HT1080 (cell line): ENCODE measurements at places on chromosomes 6 and 20.
A peak's percentile ranks its signal among the peaks of the same experiment; 100 is the strongest.

DNA sequence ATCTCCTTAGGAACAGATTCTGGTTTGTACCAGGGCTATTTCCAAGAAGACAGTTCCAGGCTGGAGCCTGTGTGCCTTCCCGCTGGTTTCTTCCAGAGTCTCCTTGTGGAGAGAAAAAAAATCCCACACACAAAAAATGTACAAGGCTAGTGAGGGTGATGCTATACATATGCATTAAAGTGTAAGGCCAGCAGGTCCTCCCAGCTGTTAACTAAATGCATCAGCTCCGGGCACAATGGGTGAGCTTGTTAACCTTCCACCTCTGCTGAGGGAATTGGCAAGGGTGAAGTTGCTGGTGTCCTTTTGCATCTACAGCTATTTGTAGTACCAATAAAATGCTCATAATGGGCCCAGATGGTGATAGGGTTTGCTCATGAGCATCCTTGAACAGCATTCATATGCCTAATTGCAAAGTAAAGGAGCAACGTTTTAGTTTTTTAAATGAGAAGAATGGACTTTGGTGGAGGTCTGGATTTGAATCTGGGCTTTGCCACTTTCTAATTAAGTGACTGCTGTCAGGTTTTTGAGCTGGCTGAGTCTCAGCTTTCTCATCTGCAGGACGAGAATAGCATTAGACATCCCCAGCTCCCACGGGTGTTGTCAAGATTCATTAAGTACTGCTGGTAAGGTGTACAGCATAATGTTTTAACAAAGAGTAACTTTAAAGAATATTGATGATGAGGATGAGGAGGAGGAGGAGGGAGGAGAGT is 361.8 kb downstream of the QKI start:
- DNase-seq: no peak

DNA sequence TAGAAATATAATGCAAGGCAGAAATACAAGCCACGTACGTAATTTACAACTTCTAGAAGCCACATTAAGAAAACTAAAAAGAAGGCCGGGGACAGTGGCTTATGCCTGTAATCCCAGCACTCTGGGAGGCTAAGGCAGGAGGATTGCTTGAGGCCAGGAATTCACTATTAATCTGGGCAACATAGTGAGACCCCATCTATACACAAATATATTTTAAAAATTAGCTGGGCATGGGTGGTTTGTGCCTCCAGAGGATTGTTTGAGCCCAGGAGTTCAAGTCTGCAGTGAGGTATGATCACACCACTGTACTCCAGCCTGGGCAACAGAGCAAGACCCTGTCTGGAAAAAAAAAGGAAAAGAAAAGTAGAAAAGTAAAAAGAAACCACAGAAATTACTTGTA is 12.3 kb downstream of the MPC1 start:
- DNase-seq: no peak

- DNase-seq: no peak
These were observed 82.8 kb downstream of the HMGCLL1 start for GRCh38 chr6:55496201-55496600.

DNA sequence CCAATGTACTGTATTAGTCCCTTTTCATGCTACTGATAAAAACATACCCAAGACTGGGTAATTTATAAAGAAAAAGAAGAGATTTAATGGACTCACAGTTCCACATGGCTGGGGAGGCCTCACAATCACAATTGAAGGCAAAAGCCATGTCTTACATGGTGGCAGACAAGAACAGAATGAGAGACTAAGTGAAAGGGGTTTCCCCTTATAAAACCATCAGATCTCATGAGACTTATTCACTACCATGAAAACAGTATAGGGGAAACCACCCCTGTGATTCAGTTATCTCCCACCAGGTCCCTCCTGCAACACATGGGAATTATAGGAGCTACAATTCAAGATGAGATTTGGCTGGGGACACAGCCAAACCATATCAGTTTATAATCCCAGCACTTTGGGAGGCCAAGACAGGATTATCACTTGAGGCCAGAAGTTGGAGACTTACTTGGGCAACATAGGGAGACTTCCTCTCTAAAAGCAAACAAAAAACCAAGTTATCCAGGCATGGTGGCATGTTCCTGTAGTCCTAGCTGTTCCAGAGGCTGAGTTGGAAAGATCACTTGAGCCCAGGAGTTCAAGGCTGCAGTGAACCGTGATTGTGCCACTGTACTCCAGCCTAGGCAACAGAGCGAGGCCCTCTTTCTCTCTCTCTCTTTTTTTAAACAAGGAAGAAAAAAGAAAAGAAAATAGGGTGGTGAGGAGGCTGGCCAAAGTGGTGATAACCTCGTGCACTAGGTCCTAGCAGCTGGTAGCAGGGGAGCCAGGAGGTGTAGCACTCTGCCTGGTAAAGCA is 22.9 kb upstream of the DDR1 start:
- no peak for DNase-seq

GRCh38 chr6:91678679-91679446 is 1092.0 kb upstream of the MAP3K7 start:
- no peak for DNase-seq

DNA sequence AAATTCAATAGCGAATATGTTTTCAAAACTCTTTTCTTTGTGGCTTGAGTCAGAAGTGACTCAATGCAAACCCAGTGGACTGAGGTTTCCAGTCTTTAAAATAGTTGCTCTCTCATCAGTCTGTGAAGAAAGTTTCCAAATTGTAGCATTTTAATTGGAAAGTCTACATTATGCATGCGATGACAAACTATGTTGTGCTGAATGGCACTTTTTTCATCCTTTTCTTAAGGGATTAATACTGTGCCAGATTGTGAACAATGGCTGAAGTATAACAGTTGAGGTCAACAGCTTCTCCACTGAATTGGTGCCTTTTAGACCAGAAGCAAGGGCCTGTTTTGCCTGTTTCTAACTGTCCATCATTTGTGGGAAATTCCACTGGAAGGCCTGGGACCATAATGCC is 377.1 kb downstream of the BTBD9 start:
- DNase-seq: peak; percentile 71

DNA sequence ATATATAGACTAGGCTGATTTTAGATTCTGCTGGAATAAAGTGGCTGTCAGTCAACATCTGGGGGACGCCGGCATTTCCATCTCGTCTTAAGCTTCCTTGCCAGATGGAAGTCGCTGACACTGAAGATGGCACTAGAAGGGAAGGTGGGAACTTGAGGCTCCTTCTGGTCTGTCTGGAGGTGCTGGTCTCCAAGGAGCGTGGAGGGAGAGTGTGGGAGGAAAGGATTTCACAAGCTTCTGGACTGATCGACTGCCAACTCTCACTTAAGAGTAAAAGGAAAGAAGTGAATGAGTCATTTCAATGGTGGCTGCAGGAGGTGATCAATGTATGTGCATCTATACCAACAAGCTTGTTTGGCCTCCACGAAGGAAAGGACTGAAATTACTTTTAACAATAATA is 40.4 kb downstream of the DUSP22 start:
- peak; percentile 55 for DNase-seq

GRCh38 chr6:122114717-122115116 is 284.7 kb upstream of the HSF2 start:
- no peak for DNase-seq

GRCh38 chr20:63086421-63087235 is 79.9 kb upstream of the BHLHE23 start:
- no peak for DNase-seq

GRCh38 chr6:155228546-155229166 is 35.2 kb upstream of the CLDN20 start:
- no peak for DNase-seq

- no peak for DNase-seq
These were observed 17.7 kb downstream of the SLC12A5 start for GRCh38 chr20:46046588-46047310.

GRCh38 chr6:138897031-138897430 is 91.0 kb downstream of the REPS1 start:
- no peak for DNase-seq

DNA sequence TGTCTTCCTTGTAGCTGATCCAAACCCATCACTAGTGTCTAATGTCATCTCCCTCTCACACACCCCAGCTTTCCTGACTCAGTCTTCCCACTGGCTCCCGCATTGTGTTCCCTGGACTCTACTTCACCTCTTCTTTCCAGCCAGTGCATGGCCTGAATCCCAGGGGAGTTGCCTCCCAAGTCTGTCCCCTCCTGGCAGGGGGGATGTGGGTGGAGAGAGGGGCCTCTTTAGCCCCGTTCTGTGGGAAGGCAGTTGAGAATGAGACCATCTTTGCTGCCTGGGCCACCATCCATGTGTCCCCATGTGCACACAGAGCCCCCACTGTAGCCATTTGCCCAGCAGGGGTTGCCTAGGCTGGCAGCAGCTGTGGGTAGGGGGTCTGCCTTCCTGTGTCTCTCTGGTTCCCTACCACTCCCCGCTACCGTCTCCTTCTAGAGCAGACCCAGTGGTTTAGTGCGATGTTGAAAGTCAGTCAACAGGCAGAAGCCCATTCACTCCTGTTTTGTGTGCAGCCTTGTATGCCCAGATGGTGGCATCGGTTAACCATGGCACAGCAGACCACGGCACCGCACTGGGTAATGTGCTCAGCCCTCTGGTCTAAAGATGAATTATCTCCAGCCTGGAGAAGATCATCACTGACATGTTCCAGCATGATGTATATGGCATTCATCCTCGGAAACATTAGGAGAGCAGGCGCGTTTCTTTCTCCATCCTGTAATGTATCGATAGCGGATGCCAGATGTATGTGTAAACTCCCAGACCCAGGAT is 178.8 kb upstream of the SNX9 start:
- peak; percentile 10 for DNase-seq

DNA sequence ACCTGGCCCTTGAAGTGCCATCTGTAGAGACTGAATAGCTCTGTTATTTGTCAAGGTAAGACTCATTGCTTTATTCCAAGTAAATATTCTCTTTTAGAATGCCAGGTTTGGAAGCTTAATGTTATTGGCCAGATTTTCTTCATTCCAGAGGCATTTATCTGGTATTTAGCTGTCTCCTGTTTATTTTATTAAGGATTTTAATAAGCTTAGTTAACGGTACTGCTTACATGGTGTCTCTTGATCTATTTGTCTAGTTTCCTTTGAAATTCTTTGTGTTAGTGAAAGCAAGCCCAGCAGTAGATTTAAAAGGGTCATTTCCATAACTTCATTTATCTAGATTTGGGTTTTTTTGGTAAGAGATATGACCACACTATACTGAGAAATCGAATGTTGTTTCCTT is 7.7 kb downstream of the RALY start:
- no peak for DNase-seq

- no peak for DNase-seq
These were observed 4.6 kb downstream of the SPTLC3 start for GRCh38 chr20:13013411-13013810.

DNA sequence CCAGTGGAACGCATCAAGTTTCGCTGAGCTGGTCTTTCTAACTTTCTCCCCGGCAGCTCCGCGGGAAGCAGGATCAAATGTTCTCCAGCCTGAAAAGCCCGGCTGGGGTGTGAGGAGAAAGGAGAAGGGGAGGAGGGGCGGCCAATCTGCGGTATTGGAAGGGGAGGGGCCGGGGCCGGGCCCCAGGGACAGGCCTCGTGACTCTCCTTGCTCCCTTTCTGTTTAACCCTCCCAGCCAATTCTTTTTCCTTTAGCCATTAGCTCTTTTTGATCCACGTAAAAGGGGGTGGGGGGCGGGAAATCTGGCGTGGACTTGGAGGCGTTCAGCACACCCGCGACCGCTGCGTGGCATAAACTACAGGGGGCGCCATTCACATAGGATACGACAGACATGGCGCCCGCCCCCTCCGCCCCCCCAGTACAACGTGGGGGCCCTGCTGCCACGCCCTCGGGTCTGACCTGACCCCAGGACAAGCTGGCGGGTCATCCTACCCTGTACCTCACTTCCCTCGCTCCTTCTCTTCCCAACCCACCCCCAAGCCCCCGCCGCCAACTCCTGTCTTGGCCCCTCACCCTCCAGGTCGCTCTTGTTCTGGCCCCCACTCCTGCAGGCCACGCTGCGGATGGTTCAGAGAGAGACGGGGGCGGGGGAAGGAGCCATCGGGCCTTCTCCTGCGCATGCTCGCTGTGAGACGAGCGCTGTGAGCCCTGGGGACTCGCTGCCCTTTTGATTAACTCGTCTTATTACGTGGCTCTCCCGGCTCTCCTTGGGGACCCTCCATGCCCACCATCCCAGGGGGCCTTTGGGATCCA is 7.8 kb upstream of the MDGA1 start:
- DNase-seq: no peak

DNA sequence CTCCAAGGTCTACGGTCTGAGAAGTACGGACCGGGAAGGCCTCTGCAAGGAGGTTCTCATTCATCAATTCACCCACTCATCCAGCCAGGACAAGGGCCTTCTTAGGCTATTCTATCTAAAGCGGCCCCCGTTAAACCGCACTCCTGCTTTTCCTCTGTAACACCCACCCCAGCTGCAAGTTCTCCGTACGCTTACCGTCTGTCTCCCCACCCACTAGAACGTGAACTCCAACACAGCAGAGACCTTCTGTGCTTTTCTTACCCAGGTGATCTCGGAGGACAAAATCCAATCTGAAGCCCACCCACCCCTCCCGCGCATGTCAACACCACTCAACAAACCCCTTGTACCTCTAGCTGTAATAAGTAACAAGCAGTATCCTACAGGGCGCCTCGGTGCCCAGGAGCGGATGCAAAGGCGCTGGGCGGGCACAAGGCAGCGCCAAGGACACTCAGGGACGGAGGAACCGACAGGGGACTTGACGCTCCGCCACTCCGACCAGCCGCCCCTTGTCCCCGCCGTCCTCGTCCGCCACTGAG is 351 bp downstream of the AURKA start:
- DNase-seq: no peak

DNA sequence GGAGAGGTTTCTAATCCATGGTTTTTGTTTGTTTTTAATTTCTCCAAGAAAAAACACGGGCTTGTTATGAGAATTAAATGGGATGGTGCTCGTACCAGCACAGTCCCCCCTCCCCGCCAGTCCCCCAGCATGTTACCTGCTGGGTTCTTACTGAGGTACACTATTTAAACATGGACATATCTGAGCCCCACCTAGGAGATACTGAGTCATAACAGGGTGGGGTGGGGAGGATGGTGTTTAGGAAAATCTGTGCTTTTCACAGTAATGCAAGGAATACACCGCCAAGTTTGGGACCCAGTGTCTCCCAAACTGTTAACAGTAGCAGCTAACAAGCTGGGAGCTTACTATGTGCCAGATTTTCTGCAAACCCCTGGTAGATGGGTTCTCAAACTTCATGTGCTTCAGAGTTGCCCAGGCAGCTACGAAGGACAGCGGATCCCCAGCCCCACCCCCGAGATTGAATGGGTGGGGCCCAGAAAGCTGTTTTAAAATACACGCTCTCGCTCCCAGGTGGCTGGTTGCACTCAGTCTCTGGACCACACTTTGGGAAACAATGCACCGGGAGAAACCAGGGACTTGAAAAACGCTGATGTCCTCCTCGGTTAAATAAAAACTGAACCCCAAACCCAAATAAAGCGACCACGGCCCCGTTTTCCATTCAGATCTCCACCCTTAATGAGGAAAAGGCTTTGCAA is 995 bp downstream of the ZFP64 start:
- peak; percentile 45 for DNase-seq

- DNase-seq: peak; percentile 32
These were observed 50.7 kb downstream of the CLIC5 start for GRCh38 chr6:45965007-45965406.

GRCh38 chr6:54020334-54020733 is 90.9 kb upstream of the MLIP start:
- DNase-seq: no peak

GRCh38 chr6:96940322-96940721 is 15.8 kb downstream of the KLHL32 start:
- peak; percentile 51 for DNase-seq
